ENCODE measurements at places on chromosomes 2 and 18.

- peak; percentile 81 for DNase-seq
Observed at GRCh38 chr2:43131051-43131889, 95.1 kb downstream of the ZFP36L2 start.

DNA sequence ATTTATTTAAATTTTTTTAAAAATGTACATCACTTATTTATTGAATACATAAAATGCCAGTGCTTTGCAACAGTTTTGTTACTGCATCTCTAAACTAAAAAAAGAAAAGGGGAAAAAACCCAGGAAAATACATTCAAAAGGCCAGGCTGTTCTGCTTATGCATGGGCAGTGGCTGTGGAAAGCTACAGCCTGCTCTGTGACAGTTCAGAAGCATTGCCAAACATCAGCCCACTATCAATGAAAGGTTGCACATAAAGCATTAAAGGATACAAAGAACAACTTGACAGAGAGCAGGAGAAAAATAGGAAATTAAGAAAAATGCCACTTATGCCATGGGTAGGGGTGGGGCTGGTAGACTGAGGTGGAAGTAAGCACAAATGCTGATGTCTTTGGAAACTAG lies 128.2 kb downstream of the FIGN start:
- no peak for DNase-seq

- DNase-seq, result no peak
Observed at GRCh38 chr18:48629730-48630324, 91.0 kb downstream of the CTIF start.

GRCh38 chr2:200863782-200864175 lies 679 bp downstream of the CLK1 start:
- peak; percentile 37 for DNase-seq

GRCh38 chr2:191049728-191050639 lies 36.0 kb upstream of the STAT1 start:
- no peak for DNase-seq

- DNase-seq, result no peak
Observed at GRCh38 chr2:106885971-106886915, at the start of gene ST6GAL2. TSS of gene ST6GAL2 (minus strand) at chr2:106886167. CDS start at chr2:106843977, 42,190 bp downstream.

DNA sequence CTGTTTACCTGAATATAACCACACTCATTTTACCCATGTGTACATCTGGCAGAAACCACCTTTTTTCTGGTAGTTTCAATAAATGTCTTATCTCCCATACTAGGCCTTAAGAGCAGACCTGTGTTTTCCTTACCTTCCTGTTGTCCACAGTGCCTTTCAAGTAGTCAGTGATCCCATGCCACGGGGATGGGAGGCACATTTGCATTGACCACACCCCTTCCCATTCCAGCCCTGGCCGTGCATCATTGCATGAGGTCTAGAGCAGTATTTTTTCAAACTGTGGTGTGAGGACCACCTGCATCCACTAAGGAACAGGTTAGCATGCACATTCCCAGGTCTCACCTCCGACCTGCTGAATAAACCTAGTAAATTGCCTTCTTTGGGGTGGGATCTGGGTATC lies 165.2 kb upstream of the FOSL2 start:
- DNase-seq, result no peak

GRCh38 chr2:15718103-15718943 lies 126.7 kb downstream of the DDX1 start:
- no peak for DNase-seq

DNA sequence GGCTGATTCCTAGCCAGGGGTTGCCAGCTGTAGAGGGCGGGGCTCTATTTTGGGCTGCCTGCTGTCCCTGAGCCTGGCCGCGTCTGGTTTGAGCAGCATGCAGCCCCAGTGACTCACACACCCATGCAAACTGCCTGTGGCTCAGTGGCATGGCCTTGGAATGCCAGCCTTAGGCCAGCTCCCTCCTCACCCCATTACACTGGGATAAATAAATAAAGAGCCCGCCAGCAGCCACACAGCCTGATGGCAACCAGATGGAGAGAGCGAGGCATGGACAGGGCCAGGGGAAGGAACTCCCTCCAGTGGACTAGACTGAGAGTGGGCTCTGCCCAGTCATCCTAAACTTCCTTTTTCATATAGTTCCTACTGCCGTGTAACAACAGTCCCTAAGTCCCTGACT lies 18.3 kb downstream of the NHEJ1 start:
- no peak for DNase-seq

Measured in activated CD4-positive, alpha-beta T cell treated with anti-CD3 and anti-CD28 coated beads for 48 hours (primary cell).